GM03348 (cell line): ENCODE measurements at places on chromosomes 7 and 10.

GRCh38 chr10:103232131-103232673, 13.5 kb upstream of the RPEL1 start:
- no peak for DNase-seq

DNA sequence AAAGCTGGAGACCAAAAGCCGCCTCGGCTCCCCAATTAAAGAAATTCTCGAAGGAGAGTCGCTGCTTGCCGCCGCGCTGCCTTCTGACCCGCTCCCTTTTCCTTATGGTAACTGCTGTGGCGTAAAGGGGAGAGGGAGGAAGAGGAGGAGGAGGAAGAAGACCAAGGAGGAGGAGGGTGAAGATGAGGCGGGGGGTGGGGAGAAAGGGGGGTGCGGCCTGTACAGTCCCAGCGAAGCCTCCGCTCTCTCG, 388 bp downstream of the CNOT4 start:
- peak; percentile 71 for DNase-seq

GRCh38 chr10:130127364-130128061, 8.7 kb upstream of the GLRX3 start:
- DNase-seq = peak; percentile 90

- no peak for DNase-seq
Measured at GRCh38 chr10:97719602-97720001, 6.1 kb downstream of the MARVELD1 start.

GRCh38 chr7:28086198-28086597, 94.4 kb downstream of the JAZF1 start:
- DNase-seq = no peak

DNA sequence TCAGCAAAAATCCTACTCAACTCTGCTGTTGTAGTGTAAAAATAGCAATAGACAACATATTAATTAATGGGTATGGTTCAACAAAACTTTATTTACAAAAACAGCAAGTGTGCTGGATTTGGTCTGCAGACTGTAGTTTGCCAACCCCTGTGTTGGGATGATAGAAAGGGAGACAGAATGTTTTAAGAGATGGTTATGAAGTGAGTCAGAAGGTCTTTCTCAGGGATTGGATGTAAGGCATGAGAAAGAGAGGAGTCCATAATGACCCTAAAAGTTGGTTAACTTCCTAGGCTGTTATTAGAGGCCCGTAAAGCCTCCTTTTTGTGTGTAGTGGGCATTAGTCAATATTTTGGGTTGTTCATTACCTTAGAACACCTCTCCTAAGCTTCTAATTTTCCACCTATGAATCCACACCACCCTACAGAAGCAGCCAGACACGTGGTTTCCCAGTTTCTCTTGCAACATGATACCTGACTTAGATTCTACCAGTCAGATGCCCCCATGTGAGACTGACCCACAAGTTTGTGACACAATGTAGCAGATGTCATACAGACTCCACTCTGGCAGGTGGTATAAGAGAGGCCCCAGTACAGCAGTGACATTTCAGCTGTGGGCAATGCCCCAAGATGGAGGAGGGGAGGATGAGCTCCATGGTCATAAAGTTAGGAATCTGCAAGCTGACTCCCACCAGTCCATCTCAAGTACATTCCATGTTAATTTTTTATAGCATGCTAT, 1015.6 kb downstream of the KCNMA1 start:
- no peak for DNase-seq
